ENCODE measurements at places on chromosomes 2 and 18.

DNA sequence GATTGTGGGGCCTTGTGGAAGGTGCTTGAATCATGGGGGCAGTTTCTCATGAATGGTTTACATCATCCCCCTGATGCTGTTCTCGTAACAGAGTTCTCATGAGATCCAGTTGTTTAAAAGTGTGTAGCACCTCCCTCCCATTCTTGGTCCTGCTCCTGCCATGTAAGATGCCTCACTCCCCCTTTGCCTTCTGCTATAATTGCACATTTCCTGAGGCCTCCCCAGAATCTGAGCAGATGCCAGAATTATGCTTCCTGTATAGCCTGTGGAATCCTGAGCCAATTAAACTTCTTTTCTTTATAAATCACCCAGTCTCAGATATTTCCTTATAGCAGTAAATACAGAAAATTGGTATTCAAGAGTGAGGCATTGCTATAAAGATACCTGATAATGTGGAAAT lies 15.6 kb upstream of the WDR75 start:
- DNase-seq: no peak

DNA sequence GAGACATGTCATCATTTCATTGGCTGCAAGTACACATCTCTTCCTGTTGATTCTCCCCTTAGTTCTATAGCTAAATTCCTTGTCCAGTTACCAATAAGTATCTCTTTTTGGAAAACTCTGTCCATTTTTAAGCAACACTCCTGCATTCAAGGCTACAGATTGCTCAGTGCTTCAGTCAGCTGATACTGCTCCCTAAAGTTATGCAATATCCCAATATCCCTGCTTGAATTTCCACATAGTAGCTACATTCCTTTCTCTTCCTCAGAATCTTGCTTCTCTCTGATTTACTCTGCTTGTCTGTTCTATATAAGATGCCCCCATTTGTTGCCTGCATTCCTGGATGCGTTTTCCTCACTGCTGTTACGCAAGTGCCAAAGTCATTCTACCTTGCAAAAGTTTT lies 109.8 kb downstream of the PARD3B start:
- DNase-seq: no peak

- DNase-seq: no peak
Measured at GRCh38 chr2:10957391-10957790, 45.7 kb downstream of the KCNF1 start.

- DNase-seq: no peak
Measured at GRCh38 chr2:216327447-216327935, 44.8 kb downstream of the MARCHF4 start.

- DNase-seq: no peak
Measured at GRCh38 chr2:157839822-157840221, 36.3 kb downstream of the ACVR1 start.

DNA sequence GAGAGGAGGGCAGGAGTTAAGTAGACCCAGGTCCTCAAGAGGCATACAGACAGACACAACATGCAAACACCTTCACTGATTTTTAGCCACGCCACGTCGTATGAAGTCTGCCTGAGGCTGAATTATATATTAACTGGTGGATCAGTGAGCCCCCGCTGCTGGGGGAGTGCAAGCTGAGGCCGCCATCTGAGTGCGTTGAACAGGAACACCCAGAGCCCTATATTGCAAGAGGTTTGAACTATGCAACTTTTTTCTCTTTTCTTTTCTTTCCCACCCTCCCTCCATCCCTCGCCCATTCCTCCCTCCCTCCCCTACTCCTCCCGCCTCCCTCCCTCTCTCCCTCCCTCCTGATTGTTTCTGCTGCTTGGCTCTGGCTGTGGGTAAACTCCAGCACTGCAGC lies 30.2 kb downstream of the SETBP1 start:
- no peak for DNase-seq

GRCh38 chr18:56919190-56919589 lies 227.7 kb upstream of the BOD1L2 start:
- no peak for DNase-seq

DNA sequence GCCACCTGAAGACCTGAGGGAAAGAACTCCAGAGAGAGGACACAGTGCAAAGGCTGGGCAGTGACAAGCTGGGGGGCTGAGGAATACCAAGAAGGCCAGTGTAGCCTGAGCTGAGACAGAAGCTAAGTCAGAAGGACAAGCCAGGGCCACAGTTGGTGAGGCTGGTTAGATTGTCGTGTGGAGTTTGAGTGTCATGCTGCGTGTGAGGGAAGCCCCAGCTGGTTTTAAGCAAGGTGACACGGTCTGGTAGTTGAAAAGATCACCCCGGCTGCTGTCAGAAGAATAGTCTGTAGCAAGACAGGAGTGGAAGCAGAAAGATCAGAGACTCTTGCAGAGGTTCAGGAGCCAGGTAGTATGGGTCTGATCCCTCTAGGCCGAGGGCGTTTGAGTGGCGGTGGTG lies 50.6 kb upstream of the RMDN2 start:
- no peak for DNase-seq

DNA sequence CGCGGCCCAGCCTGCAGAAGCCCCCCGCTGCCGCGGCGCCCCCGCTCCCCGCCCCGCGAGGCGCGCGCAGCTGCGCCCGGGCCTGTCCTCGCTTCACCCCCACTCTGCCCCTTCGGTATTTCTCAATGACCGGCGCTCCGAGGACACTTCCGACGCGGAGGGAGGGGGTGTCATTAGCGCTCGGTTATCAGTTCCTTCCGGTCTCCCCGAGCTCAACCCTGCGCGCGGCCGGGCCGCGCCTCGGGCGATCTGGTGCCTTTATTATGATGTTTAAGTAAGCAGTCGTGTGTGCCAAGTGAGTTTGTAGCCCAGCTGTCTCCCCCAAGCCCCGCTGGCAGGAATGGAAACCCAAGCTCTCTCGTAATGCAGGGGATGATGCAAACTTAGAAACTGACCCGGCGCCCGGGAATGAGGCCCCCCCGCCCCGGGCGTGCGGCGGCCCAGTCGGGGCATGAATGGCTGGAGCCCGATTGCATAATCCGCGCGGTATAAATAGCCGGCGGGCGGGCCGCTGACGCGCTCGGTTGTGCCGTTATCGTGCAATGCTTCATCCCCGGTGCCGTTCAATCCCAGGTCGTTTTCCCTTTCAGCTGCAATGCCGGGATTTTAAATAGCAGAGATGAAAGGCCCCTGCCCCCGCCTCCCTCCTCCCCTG lies 3.9 kb upstream of the SPRED2 start:
- peak; percentile 42 for DNase-seq

DNA sequence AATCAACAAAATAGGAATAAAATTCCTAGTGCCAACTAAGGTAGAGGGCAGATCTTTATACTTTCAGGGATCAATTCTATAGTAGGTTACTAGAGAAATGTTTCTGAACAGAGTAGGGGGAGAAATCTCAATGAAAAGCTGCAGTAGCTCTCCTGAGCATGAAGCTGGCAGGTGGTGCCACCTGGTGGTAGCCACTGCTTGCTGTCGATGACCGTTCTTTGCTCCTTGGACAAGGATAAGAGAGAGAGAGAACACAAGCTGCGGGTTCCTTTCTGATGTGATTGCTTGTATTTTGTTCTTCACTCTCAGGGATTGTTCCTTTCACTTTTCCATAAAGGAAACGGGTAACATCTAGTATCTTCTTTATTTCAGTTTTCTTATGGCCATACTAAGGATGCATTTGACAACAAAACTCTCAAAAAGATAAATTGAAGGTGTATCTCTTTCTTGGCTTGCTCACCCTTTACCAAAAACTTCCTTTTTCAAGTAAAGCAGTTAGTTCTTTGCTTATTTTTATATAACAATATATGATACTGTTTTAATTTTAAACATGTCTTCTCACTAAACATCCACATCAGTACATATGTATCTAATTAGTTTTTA lies 18.6 kb upstream of the MRPL19 start:
- peak; percentile 37 for DNase-seq

GRCh38 chr2:47899915-47900816 lies 6.1 kb downstream of the FBXO11 start:
- DNase-seq: no peak

- no peak for DNase-seq
Measured at GRCh38 chr18:58446391-58447060, 182.4 kb downstream of the ALPK2 start.

- DNase-seq: no peak
Measured at GRCh38 chr2:45031028-45031427, 21.8 kb upstream of the SIX2 start.

All from NCI-H526 (cell line).